Stimulated activated CD4-positive, alpha-beta T cell treated with anti-CD3 and anti-CD28 coated beads, Interleukin-2, amount 100 ng/mL, for 24 hours (primary cell): ENCODE measurements at places on chromosomes 6 and 20.
A peak's percentile ranks its signal among the peaks of the same experiment; 100 is the strongest.

- no peak for DNase-seq
Observed at GRCh38 chr6:155517294-155517693, 61.7 kb upstream of the NOX3 start.

DNA sequence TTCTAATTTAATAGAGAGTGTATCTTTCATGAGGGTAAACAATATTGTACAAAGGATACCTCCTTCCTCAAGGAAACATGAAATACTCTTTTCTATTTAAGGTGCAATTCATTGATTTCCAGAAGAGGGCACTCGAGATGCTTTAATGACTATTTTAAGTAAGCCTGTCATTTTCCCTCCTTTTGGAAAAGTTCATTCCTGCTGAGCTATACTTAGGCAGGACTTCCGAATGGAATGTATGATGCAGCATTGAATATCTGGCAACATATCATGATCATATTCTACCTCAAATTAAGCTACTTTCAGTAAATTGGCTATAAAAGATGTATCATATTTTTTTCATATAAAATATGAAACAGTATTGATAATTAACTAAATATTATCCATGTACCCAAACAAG, 5.0 kb downstream of the DST start:
- DNase-seq, result no peak

GRCh38 chr20:48291896-48292295, 506.6 kb upstream of the SULF2 start:
- DNase-seq, result no peak

- DNase-seq, result no peak
Observed at GRCh38 chr6:105932440-105932839, 153.7 kb upstream of the PRDM1 start.

DNA sequence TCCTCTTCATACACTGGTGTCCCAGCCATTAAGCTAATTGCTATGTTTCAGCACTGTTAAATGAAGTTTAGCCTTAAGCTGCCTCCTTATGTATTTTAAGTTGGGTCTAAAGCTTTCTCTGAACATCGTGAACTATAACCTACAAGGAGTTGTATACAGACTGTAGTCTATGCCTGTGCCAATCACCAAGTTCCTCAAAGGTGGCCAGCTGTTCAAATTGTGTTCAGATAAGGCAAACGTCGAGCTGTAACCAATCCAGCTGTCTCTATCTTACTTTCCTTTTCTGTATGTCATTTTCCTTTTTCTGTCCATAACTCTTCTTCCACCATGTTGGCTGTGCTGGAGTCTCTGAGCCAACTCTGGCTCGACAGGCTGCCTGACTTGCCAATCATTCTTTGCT, 199.6 kb downstream of the OGFRL1 start:
- DNase-seq, result no peak

DNA sequence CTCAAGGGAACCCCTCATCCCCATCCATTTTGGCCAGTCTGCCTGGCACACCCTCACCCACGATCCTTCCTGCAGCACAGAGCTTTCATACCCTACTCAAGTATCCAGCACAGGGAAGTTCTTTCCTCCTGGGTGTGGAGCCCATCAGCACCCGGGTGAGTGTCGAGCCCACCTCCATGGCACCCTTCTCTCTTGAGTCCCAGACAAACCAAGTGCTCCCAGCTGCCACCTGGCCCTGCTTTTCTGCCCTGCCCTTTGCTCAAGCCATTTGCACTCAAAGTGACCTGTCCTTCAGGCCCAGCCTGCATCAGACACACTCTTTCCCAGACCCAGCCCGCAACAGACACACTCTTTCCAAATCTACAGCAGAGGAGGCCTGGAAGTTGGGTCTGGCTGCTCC, 257.2 kb downstream of the DLL1 start:
- no peak for DNase-seq

DNA sequence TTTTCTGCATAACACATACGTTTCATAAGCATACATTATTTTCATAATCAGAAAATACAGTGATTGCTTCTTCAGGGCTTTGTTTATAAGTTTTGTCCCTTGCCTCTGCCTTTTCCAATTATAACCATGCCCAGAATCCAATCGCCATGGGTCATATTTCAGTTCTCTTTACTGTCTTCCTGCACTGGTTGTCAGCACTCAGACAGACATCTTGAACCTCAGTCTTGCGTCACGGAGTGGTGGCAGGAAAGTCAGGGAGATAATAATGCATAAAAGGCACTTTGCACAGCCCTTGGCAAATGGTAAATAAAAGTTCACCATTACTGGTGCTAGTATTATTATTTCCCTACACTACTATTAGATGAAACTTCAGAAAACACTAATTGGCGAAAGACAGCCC, 7.2 kb downstream of the KIF16B start:
- no peak for DNase-seq

DNA sequence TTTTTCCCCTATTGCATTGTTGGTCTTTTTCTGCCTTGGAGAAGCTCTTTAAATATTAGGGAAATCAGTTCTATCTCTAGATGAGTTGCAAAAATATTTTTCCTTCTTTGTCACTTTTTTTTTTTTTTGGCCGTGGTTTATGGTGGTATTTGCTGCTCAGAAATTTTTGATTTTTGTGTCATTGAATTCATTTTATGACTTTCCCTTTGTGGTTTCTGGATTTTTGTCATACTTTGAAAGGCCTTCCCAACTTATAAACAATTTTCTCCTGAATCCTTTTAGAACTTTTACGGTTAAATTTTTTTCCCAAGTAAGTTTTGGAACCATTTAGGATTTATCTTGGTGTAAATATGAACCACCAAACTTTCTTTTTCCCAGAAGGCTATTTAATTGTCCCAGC, 145.6 kb downstream of the GJA10 start:
- DNase-seq, result no peak

GRCh38 chr20:32562495-32562911, 22.6 kb downstream of the NOL4L start:
- DNase-seq, result no peak

GRCh38 chr6:170459451-170459850, 93.7 kb downstream of the PSMB1 start:
- DNase-seq, result peak; percentile 24

DNA sequence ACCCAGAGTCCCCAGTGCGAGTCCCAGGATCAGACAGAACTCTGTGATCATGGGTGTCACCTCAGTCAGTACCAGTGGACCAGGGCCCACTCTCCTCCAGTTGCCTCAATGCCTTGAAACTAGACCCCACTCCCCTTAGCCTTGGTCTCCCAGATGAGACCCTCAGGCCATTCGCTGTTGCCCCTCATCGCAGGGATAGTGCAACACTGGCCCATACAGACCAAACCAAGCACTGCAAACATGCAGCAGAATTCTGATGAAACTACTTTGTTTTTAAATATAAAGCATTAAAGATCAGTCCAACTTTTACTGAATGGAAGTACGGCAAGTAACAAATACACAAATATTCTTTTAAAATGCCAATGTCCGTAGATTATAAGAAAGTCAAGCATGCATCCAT, 101.2 kb upstream of the NT5E start:
- DNase-seq, result no peak

GRCh38 chr6:101832371-101832770, 438.9 kb downstream of the GRIK2 start:
- DNase-seq, result no peak

DNA sequence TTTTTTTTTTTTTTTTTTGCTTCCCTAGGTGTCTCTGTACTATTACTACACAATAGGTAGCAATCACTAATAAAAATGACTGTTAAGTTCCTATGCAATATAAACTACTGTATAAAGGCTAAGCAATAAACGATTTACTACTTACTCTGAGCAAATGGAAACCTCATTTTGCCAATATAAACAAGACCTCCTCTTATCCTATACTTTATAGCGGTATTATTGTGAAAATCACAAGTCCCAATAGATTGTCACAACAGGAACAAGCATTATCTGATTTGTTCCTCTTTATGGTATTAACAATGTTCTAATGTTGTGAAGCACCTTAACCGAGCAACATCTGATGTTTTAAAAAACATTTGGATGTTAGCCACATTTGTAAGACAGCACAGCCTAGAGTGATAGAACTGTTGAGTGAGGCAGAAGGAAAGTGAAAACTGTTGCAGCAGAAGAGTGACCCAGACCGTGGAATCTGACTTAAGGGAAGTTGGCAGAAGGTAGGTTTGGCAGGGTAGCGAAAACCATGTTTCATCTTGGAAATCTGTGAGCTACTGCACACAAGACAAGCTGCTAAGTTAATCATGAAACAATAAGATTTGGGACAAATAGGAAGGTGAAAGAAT, 94.2 kb downstream of the MYLK4 start:
- no peak for DNase-seq

- DNase-seq, result no peak
Observed at GRCh38 chr6:31945507-31946369, at the start of gene CFB. Gene CFB (plus strand): TSS chr6:31946095. CDS start chr6:31946222, 127 bp downstream.

DNA sequence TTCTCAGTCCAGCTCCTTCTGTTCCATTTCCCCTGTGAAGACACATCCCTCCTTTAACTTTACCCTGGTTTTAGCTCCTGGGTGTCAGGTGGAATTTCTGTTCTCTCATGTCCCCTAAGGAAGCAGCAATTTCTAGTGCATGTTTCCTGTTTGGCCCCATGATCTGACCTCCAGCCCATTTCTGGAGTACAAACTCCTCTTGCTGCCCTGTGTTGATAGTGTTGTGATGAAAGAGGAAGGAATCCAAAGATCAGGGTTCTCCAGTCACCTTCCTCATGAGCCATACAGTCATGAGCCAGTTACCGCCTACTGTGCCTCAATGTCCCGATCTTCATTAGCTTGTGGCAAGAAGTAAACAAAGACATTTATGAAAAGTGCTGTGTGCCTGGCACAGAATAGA, 97.4 kb downstream of the PHACTR1 start:
- DNase-seq, result no peak

DNA sequence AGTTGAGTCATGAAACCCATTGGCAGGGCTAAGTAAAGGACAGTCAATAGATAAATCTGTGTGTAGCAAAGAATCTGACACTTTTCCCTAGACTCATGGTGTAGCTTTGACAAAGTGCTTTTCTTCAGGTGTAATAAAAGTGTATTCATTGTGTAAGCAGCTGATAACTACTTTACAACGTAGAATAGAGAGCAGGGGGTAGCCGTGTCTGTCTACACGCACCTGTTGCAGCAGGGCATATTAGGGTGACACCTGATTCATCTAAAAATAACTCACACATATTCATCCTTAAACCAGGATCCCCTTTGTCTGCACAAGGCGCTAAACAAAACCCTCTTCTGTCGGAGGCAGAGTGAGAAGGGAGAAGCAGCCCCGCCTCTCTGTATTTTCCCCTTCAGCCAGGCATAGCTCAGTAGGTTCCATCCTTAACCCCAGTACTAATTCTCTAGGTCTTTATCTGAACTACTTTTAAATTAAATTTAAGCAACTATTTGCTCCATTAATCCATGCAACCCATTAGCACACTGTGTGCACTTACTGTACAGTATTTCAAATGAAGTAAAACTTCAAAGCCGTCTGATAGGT, 306.7 kb upstream of the SASH1 start:
- DNase-seq, result no peak

DNA sequence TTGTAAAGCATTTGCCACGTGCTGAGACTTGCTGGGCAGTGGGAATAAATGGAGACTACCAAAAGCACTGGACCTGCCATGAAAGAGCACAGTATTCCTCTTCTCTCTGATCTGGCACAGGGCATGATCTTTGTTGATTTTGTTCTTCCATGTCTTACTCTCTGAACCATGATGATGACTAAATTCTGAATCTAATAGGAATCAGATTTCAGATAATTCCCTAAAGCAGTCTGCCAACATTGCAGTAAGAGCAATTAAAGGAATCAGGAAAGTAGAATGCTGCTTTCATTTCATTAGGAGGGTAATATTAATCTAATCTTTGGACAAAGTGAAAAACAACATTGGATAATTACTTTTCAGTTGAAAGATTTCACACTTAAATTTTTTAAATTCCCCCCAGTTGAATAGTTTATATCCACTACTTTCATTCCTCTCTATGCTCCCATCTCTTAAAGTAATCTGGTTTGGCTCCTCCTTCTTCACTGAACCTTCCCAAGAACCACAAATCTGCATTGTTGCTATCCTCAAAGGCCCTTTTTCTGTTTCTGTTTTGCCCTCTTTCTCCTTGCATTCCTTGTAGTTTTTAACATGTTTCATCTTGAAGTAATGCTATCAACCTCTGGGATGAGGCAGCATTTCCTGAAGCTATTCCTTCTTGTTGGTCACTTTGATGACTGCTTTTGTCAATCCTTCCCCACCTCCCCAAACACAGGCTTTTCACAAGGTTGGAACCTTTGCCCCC, 243.2 kb upstream of the TENT5A start:
- no peak for DNase-seq

DNA sequence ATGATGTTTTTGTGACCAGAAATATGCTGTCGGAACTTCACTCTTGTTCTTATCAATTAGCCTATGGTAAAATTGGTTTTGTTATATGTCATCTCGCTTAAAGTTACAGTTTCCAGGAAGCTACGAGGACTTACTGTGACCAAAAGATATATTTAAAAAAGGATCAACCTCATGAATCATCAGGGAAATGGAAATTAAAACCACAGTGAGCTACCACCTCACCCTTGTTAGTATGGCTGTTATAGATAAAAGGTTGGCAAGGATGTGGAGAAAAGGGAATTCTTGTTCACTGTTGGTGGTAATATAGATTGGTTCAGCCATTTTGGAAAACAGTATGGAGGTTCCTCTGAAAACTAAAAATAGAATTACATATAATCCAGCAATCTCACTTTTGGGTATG, 14.3 kb upstream of the INSM1 start:
- DNase-seq, result no peak

DNA sequence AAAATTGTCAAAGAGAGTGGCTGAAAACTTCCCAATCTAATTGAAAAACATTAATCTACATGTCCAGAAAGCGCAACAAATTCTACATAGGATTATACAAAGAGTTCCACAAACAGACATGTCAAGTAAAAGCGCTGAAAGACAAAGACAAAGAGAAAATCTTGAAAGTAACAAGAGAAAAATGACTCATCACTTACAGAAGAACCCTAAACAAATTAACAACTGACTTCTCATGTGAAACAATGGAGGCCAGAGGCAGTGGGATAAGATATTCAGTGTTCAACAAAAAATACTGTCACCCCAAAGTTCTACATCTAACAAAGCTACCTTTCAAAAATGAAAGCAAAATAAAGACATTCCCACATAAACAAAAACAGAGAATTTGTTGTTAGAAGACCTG, 2.0 kb upstream of the POM121L2 start:
- no peak for DNase-seq

- no peak for DNase-seq
Observed at GRCh38 chr6:99110029-99110428, 162.3 kb upstream of the FBXL4 start.

GRCh38 chr20:32663335-32664011, 10.3 kb downstream of the C20orf203 start:
- DNase-seq, result no peak
